Thoracic aorta endothelial cell (primary cell): ENCODE measurements at places on chromosomes 2 and 18. TPM values are rescaled to one million over a fixed set of nuclear protein-coding genes. Genes with fewer than 3 reads are reported as not detected.

Gene CYP26B1
- total RNA-seq: 0.53 and 1.1 TPM in 2 replicates

Gene KCNIP3
- 0.53 and 2.0 TPM in 2 replicates for total RNA-seq

Gene ST8SIA3
- not detected in 2 replicates for total RNA-seq

Gene PAIP2B
- total RNA-seq: 0.53 and 1.2 TPM in 2 replicates

Gene FLACC1
- 0.93 and 2.3 TPM in 2 replicates for total RNA-seq

Gene AQP12B
- total RNA-seq: not detected in 2 replicates

Gene KHK
- total RNA-seq: 2.4 and 3.4 TPM in 2 replicates

Gene CKAP2L
- total RNA-seq: 21.8 and 25.3 TPM in 2 replicates

Gene NPPC
- not detected in 2 replicates for total RNA-seq

Gene IGFBP5
- 0.40 and 1.0 TPM in 2 replicates for total RNA-seq

Gene TUBA3D
- not detected in 2 replicates for total RNA-seq

Gene LYG2
- not detected in 2 replicates for total RNA-seq
